ENCODE measurements at places on chromosomes 6 and 20.
A peak's percentile ranks its signal among the peaks of the same experiment; 100 is the strongest.

DNA sequence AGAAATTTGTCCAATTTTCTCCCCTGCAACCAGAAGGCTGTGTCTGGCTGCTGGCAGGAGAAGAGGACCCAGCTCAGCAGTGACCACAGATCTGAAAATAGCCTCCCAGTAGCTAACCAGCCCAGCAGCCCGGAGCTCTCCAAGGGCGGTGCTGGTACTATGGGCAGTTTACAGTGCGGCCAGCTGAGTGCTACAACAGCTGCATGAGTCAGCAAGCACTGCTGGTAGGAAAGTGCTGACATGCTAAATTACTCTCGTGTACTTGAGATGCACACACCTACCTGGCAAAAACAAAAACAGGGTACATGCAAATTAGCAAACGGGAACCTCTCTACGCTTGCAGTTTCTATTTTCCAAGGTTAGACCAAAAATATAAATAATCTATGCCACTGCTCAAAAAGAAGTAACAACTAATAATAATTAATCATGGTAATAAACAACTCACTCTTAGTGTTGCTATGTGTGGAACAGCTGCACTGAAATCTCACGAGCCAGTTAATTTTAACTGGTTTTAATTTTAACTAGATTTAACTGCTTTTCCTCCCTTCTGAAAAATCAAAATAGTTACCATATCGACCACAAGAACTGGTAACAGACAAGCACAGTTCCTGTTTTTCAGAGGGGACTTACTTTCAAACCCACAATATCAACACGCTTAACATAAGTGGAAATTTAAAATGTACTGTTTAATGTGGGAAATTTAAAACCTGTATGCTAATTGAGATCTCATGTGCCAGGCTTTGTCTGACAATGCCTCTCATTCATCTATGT, 10.8 kb downstream of the BACH2 start:
- peak; percentile 55 for DNase-seq

- DNase-seq: no peak
Observed at GRCh38 chr20:39850246-39850645, 838.8 kb downstream of the MAFB start.

GRCh38 chr20:58078741-58079522, 149.5 kb downstream of the ANKRD60 start:
- no peak for DNase-seq

- no peak for DNase-seq
Observed at GRCh38 chr6:113293423-113293740, 563.8 kb upstream of the MARCKS start.

GRCh38 chr6:16694781-16695578, 66.3 kb downstream of the ATXN1 start:
- no peak for DNase-seq

DNA sequence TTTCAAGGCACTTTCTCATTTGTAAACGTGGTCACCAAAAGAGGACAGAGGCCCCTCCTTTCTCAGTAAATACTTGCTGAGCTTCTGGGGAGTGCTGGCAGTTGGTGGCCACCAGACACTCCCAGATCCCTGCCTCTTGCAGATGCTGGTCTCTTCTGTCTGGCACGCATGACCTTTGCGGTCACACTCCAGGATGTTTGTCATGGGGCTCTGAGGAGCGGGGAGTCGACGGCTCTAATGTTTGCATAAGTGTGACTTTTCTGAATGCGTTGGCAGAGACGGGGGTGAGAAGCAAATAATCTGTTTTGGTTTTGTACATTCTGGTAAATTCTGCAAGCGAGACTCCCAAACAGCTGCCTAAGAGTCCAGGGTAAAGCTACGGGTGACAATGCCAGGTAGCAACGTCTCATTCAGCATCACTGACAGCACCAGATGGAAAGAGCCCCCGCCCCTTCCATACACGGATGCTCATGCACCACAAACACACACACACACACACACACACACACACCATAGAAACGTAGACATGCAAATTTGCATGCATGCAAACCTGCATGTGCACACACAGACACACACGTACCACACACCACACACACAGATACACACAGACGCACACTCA, 101.1 kb downstream of the YTHDF1 start:
- no peak for DNase-seq

DNA sequence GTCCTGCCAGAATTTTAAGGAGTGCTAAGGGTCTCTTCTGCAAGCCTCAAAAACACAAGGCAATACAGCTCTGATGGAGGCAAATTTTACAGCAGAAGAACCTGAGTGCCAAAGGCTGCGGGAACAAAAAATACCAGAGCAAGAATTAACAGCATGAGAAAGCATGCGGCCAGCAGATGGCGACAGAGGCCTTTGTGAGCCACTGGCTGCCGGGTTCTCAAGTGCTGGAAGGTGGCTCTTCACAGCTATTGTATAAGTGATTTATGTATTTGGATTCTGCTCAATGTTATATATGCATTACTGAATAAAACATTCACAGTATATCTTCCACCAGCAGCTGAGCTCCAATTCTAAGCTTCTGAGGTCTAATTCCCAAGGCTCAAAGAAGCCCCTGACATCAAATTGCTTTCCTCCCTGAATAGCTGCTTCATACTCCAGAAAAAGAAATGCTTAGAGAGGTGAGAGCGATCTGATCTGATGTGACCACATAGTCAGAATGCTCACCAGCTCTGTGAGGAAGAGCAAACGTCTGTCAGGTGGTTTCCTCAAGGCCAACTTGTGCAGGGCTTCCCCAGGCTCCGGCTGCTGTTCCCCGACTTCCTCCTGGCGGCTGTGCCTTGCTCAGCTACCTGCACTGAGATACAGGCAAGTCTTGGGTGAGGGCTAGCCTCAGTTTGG, 58.6 kb downstream of the PPP1R3G start:
- DNase-seq: peak; percentile 69

- no peak for DNase-seq
Observed at GRCh38 chr20:46672543-46673148, 16.6 kb downstream of the TP53RK start.

GRCh38 chr6:74925683-74926082, 280.2 kb downstream of the COL12A1 start:
- no peak for DNase-seq

GRCh38 chr20:25090492-25091429, 8.8 kb upstream of the VSX1 start:
- peak; percentile 34 for DNase-seq

GRCh38 chr6:7258231-7258763, 54.7 kb downstream of the SSR1 start:
- no peak for DNase-seq

DNA sequence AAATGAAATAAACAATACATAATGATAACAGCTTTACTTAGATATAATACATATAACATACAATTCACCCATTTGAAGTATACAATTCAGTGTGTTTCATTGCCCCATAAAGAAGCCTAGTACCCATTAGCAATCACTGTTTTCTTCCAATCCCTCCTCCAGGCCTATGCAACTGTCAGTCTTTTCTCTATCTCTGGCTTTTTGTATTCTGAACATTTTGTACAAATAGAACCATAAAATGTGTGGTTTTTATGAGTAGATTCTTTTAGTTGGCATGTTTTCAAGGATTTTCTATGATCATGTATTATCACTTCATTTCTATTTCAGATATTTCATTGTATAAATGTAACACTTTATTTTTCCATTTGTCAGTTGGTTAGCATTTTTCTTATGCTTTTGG, 54.6 kb upstream of the MYO6 start:
- no peak for DNase-seq

DNA sequence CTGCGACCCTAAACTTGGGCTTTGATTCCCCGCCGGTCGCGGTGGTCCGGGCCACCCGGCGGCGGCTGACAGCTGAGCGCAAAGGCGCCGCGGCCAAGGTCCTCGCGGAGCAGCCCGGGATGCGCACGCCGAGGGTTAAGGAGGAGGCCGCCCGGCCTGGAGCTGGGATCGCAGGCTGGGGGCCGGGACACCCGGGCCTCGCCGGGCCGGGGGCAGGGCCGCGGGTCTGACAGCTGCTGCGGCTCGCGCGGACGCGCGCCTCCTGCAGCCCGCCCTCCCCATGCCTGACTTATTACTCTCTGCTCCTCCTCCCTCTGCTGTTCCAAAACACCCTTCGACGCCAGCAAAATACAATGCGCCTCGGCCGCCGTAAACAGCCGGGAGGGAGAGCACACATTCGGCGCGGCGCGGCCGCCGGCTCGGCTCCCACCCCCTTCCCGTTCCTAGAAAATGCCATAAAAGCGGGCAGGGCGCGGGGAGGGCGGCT, 746 bp downstream of the BACH2 start:
- no peak for DNase-seq

Measured in activated CD4-positive, alpha-beta T cell treated with anti-CD3 and anti-CD28 coated beads, Interleukin-2, amount 50 U/mL, for 24 hours (primary cell).